ENCODE measurements at places on chromosomes 2 and 18.

DNA sequence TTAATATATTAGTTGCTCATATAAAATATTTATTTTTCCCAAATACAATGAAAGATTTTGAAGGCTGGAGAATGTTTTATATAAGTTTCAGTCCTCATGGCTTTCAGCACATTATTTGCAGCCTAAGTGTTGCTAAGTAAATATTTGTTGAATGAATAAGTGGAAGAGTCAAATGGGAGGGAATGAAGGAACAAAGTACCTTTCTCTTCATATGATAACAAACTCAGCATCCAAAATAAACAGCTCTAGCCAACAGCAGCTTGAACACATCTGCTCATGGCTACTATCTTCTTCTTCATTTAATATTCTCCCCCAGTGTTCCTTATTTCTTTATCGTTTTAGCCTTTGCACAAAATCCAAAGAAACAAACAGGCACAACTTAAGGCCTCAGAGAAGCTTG is 385.2 kb upstream of the PIK3C3 start:
- H3K4me3 ChIP-seq, result no peak overlapping the region
- no peak overlapping the region for H3K27ac ChIP-seq
- no peaks in the 10 kb centered on the region for H3K27me3 ChIP-seq
- no peaks in the 10 kb centered on the region for H3K36me3 ChIP-seq
- DNase-seq, result no peak

DNA sequence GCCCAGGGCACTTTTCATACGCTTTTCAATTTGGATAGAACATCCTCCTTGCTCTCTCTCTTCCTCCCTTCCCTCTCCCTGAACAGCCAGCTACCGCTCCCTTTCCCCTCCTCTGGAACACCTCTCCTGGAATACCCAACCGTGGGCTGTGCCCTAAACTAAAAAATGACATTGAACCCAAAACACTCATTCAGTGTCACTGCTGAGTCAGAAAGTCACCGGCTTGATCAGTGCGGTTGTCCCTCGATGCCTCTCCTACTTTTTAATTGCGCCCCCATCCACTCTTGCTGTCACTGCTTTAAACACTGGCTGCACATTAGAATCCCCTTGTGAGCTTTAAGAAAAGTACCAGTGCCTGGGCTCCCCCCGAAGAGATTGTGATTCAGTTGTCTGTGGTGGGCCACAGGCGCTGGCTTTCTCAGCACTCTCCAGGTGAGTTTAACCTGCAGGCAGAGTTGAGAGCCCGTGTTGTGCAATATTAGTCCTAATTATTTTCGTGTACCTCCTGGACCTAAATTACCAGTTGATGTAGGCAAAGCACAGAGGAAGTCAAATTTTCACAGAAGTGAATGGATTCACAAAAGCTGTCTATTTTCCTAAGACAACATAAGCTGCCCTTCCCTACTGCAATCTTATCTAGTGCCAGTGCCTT is 302.0 kb downstream of the PRKCE start:
- H3K36me3 ChIP-seq, result no peaks in the 10 kb centered on the region
- H3K4me3 ChIP-seq, result no peak overlapping the region
- no peaks in the 10 kb centered on the region for H3K27me3 ChIP-seq
- DNase-seq, result no peak
- peaks cover 4% of the 10 kb centered on the region for H3K4me1 ChIP-seq
- no peak overlapping the region for H3K27ac ChIP-seq

- no peaks in the 10 kb centered on the region for H3K36me3 ChIP-seq
- DNase-seq, result no peak
- no peak overlapping the region for H3K27ac ChIP-seq
- H3K27me3 ChIP-seq, result peaks cover 11% of the 10 kb centered on the region
- no peaks in the 10 kb centered on the region for H3K4me1 ChIP-seq
Observed at GRCh38 chr2:121038891-121039616, 245.9 kb downstream of the TFCP2L1 start.

GRCh38 chr2:230762317-230762896 is 49.8 kb downstream of the CAB39 start:
- H3K4me3 ChIP-seq, result no peak overlapping the region
- H3K27ac ChIP-seq, result no peak overlapping the region
- H3K36me3 ChIP-seq, result peaks cover 51% of the 10 kb centered on the region

- H3K4me1 ChIP-seq, result no peaks in the 10 kb centered on the region
- H3K4me3 ChIP-seq, result no peak overlapping the region
- DNase-seq, result no peak
- H3K27ac ChIP-seq, result no peak overlapping the region
- H3K27me3 ChIP-seq, result no peaks in the 10 kb centered on the region
Observed at GRCh38 chr18:8899000-8899399, 193.6 kb downstream of the MTCL1 start.

DNA sequence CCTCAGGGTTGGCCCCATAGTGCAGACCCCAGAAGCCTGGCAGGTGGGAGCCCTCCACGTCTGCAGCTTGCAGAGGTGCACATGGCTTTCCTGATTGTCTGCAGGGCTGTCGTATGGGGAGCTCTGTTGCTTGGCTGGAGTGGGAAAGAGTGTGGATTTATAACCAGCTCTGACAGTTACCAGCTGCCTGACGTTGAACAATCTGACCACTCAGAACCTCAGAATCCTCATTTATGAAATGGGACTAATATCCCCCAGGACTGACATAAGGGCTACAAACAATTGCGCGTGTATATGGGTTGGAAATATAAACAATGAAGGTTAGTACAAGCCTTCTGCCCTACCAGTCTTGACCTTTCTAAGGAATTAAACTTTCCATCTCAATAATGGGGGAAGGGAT is 13.9 kb upstream of the PXDN start:
- DNase-seq, result no peak

GRCh38 chr2:235105821-235106359 is 154.1 kb downstream of the SH3BP4 start:
- no peak overlapping the region for H3K4me3 ChIP-seq
- H3K36me3 ChIP-seq, result no peaks in the 10 kb centered on the region
- DNase-seq, result no peak
- H3K27ac ChIP-seq, result no peak overlapping the region
- H3K4me1 ChIP-seq, result no peaks in the 10 kb centered on the region

- no peaks in the 10 kb centered on the region for H3K36me3 ChIP-seq
- no peak overlapping the region for H3K4me3 ChIP-seq
- no peak overlapping the region for H3K27ac ChIP-seq
- DNase-seq, result no peak
- H3K4me1 ChIP-seq, result no peaks in the 10 kb centered on the region
- H3K27me3 ChIP-seq, result no peaks in the 10 kb centered on the region
Observed at GRCh38 chr2:154623819-154624218, 74.7 kb upstream of the KCNJ3 start.

DNA sequence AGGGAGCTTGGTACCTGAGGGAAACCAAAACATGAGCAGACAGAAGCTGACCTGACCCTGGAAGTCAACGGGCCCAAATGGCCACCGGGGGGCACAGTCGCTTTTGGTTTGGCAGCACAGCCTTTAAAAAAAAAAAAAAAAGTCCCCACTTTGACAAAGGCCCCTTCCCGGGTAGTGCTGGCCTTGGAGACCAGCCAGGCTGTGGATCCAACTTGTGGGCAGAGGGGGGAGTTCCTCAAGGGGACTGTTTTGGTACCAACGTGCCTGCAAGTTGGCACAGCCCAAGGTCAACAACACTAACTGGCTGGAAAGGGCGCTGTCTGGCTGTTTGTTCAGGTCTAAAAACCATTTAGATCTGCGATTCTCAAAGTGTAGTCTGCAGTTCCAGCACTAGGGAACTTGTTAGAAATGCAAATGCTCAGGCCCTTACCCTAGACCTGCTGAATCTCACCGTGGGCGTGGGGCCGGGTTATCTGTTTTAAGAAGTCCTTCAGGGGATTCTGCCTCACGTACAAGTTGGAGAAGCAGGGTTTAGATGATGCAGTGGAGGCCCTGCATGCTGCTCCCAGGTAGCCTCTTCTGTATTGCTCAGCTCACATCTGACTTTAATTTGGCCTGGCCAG is 83.0 kb downstream of the LPIN1 start:
- peaks cover 19% of the 10 kb centered on the region for H3K36me3 ChIP-seq
- H3K27me3 ChIP-seq, result no peaks in the 10 kb centered on the region
- H3K4me1 ChIP-seq, result peaks cover 55% of the 10 kb centered on the region
- H3K4me3 ChIP-seq, result peak overlapping the region; percentile 54

- H3K27ac ChIP-seq, result no peak overlapping the region
- H3K4me1 ChIP-seq, result peaks cover 12% of the 10 kb centered on the region
- no peak for DNase-seq
- no peaks in the 10 kb centered on the region for H3K36me3 ChIP-seq
Observed at GRCh38 chr2:168087401-168087800, 160.0 kb downstream of the STK39 start.

GRCh38 chr2:133541376-133541775 is 26.9 kb downstream of the NCKAP5 start:
- no peaks in the 10 kb centered on the region for H3K36me3 ChIP-seq
- no peak for DNase-seq
- H3K27ac ChIP-seq, result no peak overlapping the region

- H3K4me1 ChIP-seq, result no peaks in the 10 kb centered on the region
- DNase-seq, result no peak
- no peak overlapping the region for H3K4me3 ChIP-seq
- H3K27me3 ChIP-seq, result no peaks in the 10 kb centered on the region
- no peak overlapping the region for H3K27ac ChIP-seq
Observed at GRCh38 chr2:132937629-132938028, 267.6 kb upstream of the LYPD1 start.

GRCh38 chr2:220850116-220850515 is 722.0 kb downstream of the EPHA4 start:
- H3K4me3 ChIP-seq, result no peak overlapping the region
- H3K4me1 ChIP-seq, result no peaks in the 10 kb centered on the region
- H3K36me3 ChIP-seq, result no peaks in the 10 kb centered on the region
- no peak for DNase-seq
- H3K27me3 ChIP-seq, result no peaks in the 10 kb centered on the region

GRCh38 chr2:151525821-151526373 is 116.2 kb downstream of the RIF1 start:
- no peaks in the 10 kb centered on the region for H3K27me3 ChIP-seq
- no peak overlapping the region for H3K27ac ChIP-seq
- no peak for DNase-seq

DNA sequence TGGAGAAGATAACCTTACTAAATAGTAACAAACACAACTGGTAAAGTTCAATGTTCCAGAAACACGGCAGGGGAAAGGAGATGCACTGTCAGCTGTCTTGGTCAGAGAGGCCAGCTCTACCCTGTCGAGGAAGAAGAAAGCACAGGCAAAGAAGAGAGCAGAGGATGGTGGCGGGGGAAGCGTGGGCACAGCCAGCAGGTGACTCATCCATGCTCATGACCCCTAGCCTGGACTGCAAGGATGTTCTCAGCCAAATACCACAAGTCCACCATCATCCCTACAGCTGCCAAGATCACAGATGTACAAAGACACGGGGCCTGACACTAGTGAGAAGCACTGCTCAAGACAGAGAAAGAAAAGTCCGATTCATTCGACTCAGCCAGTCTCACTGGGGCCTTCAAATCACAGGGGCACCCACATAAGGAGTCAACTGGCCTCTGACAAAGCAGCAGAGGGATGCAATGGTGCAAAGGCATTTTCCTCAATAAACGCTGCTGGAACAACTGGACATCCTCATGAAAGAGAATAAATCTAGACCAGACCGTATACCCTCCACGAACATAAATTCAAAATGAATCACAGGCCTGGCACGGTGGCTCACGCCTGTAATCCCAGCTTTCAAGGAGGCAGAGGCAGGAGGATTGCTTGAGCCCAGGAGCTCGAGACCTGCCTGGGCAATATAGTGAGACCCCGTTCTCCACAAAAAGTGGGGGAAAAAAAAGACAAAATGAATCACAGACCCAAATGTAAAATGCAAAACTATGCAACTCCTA is 5.6 kb downstream of the DTYMK start:
- H3K36me3 ChIP-seq, result peaks cover 94% of the 10 kb centered on the region
- H3K27me3 ChIP-seq, result no peaks in the 10 kb centered on the region
- H3K27ac ChIP-seq, result no peak overlapping the region
- no peak overlapping the region for H3K4me3 ChIP-seq
- H3K4me1 ChIP-seq, result peaks cover 19% of the 10 kb centered on the region

DNA sequence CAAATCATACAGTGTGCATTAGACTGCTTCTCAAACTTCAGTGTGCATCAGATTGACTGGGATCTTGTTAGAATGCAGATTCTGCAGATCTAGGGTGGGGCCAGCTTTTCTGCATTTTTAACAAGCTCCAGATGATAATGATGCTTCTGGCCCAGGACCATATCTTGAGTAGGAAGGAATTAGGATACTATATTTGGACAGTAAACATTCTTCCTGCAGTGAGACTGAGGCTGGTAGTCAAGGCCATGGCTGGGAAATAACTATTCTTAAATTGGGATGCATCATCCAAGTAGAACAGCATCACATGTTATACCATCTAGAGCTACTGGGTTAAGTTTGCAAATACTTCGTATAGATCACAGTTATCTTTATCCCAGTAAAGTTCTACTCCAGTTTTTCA is 28.4 kb upstream of the ARMC9 start:
- peaks cover 90% of the 10 kb centered on the region for H3K36me3 ChIP-seq
- DNase-seq, result no peak
- H3K27ac ChIP-seq, result no peak overlapping the region
- H3K4me3 ChIP-seq, result no peak overlapping the region

- H3K27ac ChIP-seq, result no peak overlapping the region
- H3K4me1 ChIP-seq, result peaks cover 6% of the 10 kb centered on the region
- no peaks in the 10 kb centered on the region for H3K36me3 ChIP-seq
- H3K4me3 ChIP-seq, result no peak overlapping the region
- no peak for DNase-seq
- no peaks in the 10 kb centered on the region for H3K27me3 ChIP-seq
Observed at GRCh38 chr2:108936866-108937265, 52.2 kb downstream of the EDAR start.

GRCh38 chr18:78770823-78771139 is 208.8 kb upstream of the SALL3 start:
- no peak overlapping the region for H3K4me3 ChIP-seq
- H3K27ac ChIP-seq, result no peak overlapping the region
- H3K36me3 ChIP-seq, result no peaks in the 10 kb centered on the region
- no peaks in the 10 kb centered on the region for H3K27me3 ChIP-seq
- H3K4me1 ChIP-seq, result no peaks in the 10 kb centered on the region
- no peak for DNase-seq

DNA sequence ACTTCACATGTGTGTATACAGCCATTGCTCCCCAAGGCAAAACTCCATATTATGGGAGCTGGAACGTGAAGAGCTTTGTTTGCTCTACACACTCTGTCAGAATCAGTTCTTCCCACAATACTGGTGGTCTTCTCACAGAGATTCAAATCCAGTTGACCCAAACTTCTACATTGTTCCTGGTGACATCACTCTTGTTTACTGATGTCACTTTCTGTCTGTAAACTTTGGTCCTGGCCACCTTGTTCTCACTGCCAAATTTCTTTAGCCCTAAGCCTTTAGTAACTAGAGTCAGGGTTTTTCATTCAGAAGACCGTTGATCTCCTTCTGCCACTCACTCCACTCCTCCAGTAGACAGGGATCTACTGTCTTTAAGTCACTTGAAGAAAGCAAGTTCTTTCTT is 386.0 kb upstream of the ZEB2 start:
- no peak overlapping the region for H3K27ac ChIP-seq
- no peaks in the 10 kb centered on the region for H3K36me3 ChIP-seq
- H3K4me1 ChIP-seq, result no peaks in the 10 kb centered on the region

DNA sequence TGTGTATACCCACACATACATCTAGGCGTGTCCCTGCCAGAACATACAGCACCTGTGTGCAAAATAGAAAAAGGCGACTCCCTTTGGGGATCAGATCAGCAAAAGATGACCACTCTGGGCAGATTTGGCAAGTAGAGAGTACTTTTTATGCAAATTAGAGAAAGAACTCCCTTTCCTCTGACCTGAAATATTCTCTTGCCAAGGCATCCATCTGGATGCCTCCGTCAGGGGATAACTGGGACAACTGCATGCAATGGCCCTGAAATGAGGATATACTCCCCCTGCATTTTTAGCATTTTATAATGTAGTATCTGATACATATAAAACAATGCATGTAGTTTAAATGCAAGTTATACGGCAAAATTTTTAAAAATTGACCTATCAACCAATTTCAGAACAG is 247.7 kb downstream of the ICOS start:
- H3K27ac ChIP-seq, result no peak overlapping the region
- H3K4me1 ChIP-seq, result no peaks in the 10 kb centered on the region
- H3K36me3 ChIP-seq, result no peaks in the 10 kb centered on the region
- no peak overlapping the region for H3K4me3 ChIP-seq

All from DND-41 (cell line).